ENCODE measurements at places on chromosomes 5 and 9. TPM values are rescaled to one million over a fixed set of nuclear protein-coding genes. Genes with fewer than 3 reads are reported as not detected.

Gene TMEM252
- not detected for polyA plus RNA-seq

Gene CARD9
- polyA plus RNA-seq, result 17.3 TPM

GRCh38 chr5:93929131-93929530, 187.7 kb upstream of the POU5F2 start:
- DNase-seq, result no peak

- no peak for DNase-seq
These were observed 79.0 kb downstream of the OSTF1 start for GRCh38 chr9:75167281-75167680.

DNA sequence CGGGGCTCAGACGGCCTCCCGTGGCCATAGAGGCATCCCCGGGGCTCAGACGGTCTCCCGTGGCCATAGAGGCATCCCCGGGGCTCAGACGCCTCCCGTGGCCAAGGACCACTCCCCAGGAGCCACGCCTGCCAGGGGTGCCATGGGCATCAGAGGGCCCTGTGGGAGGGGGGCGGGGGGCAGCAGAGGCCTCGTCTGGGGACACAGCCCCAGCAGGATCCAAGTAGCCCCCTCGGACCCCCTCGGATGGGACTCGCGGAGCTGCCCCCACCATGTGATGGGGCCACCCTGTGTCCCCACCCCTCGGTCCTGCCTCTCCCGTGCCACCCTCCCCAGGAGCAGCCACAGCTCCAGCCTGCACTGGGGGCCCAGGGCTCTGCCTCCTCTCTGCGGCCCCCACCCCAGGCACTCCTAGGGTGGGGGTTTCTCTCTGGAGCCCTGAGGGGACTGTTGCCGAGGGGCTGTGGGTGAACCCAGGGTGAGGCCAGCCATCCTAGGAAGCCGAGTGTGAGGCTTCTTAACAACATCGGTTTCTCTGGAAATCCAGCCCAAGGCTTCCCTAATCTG, 2.5 kb downstream of the ENTPD8 start:
- peak; percentile 65 for DNase-seq

Data from spleen (tissue), 13 donors.